ENCODE measurements at places on chromosomes 13 and 19.
A peak's percentile ranks its signal among the peaks of the same experiment; 100 is the strongest.

DNA sequence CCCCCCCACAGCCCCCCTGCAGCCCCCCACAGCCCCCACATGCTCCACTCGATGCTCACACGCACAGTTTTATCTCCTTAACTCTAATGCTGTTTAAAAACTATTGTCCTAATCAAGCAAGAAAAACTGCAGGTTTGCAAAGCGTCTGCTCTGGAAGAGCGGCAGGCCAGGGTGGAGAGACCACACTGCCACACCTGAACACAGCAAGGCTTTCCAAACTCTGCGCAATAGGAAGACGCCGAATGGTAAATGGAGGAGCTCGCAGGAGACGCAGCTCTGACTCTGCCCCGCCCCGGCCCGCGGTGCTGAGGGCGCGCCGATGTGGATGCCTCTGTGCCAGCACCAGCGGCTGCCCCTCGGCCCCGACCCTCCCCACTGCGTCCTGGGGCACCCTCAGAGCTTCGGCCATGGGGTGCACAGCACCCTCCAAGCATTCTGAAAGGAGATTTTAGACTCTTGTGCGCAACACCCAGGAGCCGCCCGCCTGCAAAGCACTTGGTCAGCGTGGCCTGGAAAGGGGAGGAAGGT, 32.4 kb downstream of the RASA3 start:
- no peak for DNase-seq

- no peak for DNase-seq
Observed at GRCh38 chr13:62595976-62596375, 1180.3 kb upstream of the PCDH20 start.

GRCh38 chr13:23786607-23787006, 102.6 kb downstream of the MIPEP start:
- no peak for DNase-seq

- DNase-seq = no peak
Observed at GRCh38 chr13:112751617-112752016, 61.8 kb downstream of the ATP11A start.

DNA sequence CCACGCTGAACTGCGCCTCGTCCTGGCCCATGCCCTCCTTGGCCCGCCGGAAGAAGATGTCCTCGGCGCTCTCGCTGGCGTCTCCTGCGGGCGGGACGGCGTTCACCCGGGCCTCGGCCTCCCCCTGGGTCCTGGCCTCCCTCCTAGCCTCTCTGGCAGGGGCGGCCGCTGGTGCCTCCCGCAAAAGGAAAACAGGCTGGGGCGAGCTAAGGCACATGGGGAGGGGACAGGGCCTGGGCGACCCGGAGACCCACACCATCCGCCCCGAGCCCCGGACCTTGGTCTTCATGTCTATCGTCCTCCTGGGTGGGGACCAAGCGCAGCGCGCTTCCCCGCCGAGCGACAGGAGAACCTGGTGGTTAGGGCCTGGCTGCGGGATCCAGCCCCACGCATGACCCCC, 5.7 kb upstream of the TBXA2R start:
- no peak for DNase-seq

GRCh38 chr13:108993346-108993745, 363.9 kb downstream of the MYO16 start:
- DNase-seq = no peak

GRCh38 chr19:16262618-16263017, 62.0 kb upstream of the KLF2 start:
- DNase-seq = no peak

GRCh38 chr13:101406791-101407190, 9.5 kb downstream of the NALCN start:
- DNase-seq = no peak

- no peak for DNase-seq
Observed at GRCh38 chr19:14818588-14818987, 16.4 kb downstream of the OR7A5 start.

DNA sequence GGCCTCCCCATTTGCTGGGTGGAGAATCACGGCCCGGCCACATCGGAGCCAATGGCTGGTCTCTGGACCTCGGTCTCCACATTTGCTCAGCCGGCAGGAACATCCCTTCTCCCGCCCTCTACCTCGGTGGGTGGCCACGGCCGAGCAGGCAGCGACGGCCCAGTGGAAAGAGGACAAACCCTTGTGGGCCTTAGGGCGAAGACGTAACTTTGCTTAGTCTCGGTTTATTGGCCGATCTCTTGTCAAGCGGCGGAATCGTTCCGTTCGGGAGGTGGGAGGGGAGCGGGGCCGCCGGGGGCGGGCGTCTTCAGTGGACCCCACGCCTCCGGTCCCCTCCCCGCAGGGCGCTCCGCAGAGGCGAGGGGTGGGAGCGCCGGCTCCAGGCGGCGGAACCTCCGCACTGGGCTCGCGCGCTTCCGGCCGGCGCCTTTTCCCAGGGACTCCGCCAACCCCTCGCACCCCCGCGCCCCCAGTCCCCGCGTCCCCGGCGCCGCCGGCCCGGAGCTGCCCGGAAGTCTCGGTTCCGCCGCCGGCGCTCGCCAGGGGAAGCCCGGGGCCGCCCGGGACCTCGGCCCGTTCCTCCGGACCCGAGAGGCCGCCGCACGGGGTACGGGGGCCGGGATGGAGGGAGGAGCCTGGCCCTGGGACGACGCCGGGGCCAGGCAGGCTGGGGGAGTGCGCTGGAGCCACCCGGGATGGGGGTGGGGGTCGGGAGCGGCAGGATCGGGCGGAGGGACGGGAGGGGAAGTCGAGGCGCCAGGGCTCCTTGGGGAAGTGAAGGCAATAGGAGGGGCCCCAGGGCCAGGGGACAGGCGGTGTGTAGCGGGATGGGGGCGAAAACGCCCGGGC, at the start of gene ZNF580:
ZNF580 (plus strand) TSS at position 426 of the 849 bp plus-strand sequence. CDS start 1,507 bp downstream, outside the sequence.
- peak; percentile 73 for DNase-seq
